ENCODE measurements at places on chromosomes 11 and 22.

DNA sequence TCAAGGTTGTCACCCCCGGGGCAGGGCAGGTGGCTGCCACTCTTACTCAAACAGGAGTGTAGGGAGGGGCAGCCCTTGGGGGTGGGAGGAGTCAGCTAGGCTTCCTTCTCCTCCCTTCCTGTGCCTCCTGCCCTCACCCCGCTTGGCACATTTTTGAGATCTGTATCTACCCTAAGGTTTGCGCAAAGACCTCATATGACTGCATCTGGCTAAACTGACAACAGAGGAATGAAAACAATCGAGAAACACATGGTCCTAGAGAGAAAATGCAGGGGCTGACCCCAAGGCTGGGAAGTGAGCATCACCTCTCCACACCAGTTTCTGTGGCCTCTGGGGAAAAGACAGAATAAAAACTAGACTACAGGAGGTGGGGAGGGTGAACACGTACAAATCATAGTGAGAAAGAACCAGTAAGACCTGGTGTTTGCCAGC, 28.1 kb downstream of the IGSF9B start:
- DNase-seq = peak; percentile 53

- DNase-seq = no peak
These were observed 19.8 kb upstream of the CDON start for GRCh38 chr11:126082251-126083109.

DNA sequence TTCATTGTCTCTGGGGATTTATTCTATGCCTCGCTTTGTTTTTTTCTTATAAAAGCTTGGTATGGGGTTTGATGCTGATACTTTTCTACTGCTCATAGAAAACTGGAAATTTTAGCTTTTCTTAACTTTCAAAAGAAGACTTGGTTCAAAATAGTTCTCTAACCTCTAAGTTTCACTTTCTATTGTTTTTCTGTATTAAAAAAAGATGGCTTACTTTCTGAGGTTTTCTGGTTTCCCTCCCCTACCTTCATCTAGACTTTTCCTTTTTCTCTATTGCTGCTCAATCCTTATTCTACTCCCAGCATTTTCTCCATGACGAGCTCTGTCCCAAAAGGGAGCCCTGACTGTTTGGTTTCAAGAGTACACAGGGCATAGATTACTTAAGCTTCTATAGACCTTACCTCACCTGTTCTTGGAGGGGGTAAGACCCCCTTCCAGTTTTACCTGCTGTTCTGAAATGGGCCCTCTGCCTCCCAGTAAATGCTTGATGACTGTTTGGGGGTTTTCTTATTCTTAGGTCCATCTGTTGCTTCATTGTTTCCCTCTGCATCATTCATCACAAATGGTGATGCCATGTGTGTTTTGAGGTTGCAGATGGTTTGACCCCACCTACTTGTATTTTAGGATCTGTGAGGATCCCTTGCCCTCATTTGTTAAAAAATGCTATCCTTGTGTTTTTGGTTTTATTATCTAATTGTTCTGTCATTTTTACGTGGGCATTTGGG, 29.5 kb downstream of the DNHD1 start:
- no peak for DNase-seq

GRCh38 chr11:69799582-69799981, 19.6 kb downstream of the FGF3 start:
- no peak for DNase-seq

- DNase-seq = no peak
These were observed 4.4 kb upstream of the DENND5A start for GRCh38 chr11:9269492-9270013.

DNA sequence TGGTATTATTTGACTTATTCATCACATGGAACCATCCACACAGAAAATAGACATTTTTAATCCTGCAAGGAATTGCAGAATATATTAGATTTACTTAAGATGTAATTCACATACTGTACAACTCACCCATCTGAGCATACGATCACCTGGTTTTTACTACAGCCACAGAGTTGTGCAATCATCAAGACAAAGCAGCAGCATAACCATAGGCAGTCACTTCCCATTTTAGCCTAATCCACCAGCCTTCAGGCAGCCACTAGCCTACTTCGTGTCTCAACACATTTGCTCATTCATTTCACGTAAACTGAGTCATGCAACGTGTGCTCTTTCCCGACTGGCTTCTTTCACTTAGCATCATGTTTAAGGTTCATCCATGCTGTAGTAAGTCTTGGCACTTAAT, 23.0 kb downstream of the PIWIL3 start:
- peak; percentile 11 for DNase-seq

GRCh38 chr11:121047926-121048325, 24.0 kb downstream of the TBCEL start:
- DNase-seq = no peak

DNA sequence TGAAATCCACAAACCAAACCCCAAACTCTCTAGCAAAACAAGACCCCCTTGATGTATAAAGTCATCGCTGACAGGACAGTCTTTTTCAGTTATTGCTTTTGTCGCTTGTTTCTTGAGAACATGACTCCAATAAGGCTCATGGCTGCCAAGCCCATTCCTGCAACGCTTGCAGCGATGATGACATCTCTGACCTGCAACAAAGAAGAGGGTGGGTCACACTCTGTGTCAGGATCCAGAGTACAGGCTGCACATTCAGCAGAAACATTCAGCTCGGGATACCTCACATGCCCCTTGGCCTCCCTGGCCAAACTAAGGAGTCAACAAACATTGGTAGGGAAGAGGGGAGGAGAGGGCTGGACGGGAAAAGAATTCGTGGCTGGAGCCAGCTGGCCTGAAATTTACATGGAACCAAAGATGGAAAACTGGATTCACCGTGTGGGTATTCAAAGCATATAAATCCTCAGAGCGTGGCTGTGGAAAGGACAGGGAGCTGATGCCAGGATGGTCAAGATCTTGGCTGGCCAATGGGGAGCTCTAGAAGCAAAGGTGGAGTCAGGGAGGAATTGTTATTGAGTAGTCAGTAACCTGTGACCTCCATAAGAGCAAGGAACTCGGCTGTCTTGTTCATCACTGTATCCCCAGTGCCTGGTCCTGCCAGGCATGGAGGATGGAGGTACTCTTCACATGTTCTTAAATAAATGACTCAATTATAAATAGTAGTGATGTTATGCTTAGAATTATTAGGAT, 11.8 kb upstream of the PLAAT2 start:
- no peak for DNase-seq

DNA sequence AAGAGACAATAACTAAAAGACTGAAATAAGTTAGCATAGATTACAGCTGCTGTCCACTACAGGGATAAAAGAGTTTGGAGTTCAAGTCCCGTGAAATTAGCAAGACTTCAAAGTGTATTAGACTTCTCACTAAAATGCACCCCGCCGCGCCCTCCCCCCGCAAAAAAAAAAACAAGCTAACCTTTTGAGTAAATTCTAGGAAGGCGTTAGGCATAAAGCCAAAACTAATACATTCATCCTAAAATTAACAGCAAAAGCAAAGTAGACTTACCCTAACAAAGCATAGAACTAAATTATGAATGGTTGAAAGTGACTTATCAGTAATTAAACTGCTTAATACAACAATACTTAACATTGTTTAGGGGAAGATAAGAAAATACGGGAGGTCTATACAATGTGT, 581.0 kb upstream of the CHORDC1 start:
- DNase-seq = no peak

GRCh38 chr11:22778642-22779041, 51.0 kb downstream of the SVIP start:
- no peak for DNase-seq

DNA sequence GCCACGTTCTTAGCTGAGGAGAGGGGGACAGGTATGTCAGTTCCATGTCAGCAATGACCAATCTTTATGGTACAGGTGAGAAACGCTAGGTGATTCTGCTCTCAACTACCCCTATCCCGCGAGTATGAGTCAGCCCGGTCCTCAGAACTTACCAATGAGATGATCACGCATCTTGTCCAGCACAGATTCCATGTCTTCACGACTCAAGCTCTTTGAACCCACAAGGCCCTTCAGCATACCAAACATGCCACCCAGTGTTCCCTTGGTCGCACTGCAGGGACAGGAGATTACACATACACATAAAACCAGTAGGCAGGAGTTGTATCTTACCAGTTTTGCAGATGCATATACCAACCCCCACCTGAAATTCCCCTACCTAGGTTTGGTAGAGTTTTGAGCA, 2.9 kb downstream of the SRPRA start:
- no peak for DNase-seq

DNA sequence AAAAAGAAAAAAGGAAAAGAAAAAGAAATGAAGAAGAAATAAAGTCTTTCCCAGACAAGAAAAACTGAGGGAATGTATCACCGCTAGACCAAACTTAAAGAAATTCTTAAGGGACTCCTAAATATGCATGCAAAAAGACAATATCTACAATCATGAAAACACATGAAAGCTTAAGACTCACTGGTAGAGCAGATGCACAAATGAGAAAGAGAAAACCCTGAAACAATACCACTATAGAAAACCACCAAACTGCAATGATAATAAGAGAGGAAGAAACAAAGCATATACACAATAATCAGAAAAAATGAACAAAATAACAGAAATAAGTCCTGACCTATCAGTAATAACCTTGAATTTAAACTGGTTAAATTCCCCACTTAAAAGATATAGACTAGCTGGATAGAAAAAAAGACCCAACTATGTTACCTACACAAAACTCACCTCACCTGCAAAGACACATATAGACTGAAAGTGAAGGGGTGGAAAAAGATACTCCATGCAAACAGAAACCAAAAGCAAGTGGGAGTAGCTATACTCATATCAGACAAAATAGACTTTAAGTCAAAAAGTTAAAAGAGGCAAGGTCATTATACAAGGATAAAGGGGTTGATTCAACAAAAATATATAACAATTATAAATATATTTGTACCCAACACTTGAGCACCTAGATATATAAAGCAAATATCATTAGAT, 61.3 kb upstream of the NARS2 start:
- no peak for DNase-seq

GRCh38 chr11:69494851-69495250, 13.4 kb downstream of the LINC01488 start:
- no peak for DNase-seq

Data from KG1 (cell line).